ENCODE measurements at places on chromosomes 13 and 19.

- DNase-seq, result no peak
Measured at GRCh38 chr13:112728375-112729126, 38.7 kb downstream of the ATP11A start.

DNA sequence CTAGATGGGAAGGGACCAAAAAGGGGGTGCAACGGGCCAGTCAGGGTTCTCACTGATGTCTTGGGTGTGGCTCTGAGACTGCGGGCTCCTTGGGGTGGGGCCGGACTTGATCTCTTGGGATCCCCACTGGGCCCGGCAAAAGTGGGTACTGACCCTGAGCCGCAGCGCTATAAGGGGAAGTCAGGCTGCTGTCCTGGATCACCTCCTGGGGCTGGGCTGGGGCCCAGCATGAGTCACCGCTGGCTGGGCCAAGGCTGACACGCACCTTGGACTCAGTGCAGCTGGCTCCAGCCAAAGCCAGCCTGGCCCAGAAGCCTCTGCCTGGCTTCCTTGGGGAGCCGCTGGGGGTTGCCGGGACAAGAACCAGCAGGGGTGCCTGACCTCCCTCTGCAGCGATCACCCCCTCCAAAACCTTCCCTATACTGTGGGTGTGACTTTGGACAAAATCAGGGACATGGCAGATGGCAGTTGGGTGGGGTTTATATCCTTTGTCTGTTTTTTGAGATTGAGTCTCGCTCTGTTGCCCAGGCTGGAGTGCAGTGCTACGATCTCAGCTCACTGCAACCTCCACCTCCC is 617 bp upstream of the IQCN start:
- peak; percentile 92 for DNase-seq

DNA sequence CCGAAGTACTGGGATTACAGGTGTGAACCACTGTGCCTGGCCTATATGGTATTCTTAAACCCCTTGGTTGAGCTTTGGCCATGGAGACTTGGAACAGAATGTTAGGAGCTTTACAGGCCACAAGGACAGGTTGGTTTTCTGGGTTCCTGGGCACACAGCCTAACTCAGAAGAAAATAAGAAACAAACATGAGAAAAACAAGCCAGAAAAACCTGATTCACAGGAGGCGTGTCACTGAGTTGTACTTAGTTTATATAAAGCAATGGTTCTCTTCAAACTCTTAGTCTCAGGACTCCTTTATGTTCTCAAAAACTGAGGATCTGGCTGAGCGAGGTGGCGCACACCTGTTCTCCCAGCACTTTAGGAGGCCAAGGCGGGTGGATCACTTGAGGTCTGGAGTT is 125.1 kb upstream of the SPATA13 start:
- DNase-seq, result no peak

DNA sequence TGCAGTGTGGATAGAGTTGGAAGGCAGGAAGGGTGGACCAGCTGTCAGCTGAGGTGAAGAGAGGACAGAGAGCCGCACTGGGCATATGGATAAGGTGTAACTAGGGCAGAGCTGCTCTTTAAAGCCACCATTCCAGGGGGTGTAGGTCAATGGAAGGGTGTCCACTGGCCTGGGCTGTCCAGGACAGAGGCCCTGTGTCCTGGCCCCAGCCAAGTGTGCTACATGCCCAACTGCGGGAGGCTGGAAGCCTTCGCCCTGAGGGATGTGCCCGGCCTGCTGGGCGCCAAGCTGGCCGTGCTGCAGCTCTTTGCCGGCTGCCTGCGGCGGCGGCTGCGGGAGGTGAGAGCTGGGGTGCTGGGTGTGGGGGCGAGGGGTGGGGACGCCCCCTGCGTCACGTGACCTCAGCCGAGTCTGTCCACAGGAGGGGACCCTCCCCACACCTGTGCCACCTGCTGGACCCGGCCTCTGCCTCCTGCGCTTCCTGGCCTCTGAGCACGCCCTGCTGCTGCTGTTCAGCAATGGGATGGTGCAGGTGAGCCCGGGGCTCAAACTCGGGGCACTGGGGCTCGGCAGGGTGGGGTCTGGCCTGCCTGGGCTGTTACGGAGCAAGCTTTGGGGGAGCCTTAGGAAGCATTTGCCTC is 9.8 kb downstream of the PLK5 start:
- no peak for DNase-seq

DNA sequence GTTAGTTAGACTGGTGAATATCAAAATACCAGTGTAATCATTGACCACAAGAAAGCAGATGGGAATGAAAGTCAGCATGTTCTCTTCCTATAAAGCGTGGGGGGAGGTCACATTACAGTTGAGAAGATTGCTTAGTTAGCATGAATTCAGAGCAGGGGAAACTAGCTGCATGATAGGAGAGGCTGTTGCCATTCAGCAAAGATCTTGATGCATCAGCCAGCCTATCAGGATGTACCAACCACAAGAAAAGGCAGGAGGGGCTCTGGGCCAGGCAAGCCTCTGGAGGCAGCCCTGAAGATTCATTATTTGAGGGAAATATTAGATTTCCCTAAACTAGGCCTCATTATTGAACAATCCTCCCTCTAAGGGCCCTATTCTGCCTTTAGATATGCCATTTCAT is 5.0 kb upstream of the MTMR6 start:
- peak; percentile 38 for DNase-seq
